ENCODE measurements at places on chromosomes 3 and 15.

DNA sequence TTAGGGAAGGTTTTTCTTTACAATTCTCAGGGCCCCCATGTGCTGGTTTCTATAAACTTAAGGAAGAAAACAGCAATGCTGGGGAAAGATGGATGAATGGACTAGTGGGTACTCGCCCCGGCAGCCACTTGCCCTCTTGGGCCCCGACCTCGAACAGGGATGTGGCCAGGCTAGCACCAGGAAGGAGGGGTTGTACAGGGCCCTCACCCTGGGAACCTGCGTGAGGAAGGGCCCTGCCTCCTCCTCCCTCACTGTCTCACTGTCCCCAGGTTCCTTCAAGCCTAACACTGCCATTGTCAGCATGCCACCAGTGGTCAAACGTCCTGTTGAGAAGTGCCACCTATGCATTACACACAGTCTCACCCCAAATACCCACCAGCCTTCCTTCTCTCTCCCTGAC lies 9.1 kb downstream of the ADAMTS17 start:
- DNase-seq: peak; percentile 19

- DNase-seq: no peak
Measured at GRCh38 chr3:38110314-38111050, 26.4 kb downstream of the ACAA1 start.

- no peak for DNase-seq
Measured at GRCh38 chr15:74427607-74428441, 5.9 kb downstream of the SEMA7A start.

- no peak for DNase-seq
Measured at GRCh38 chr3:72615776-72616175, 232.5 kb downstream of the SHQ1 start.

DNA sequence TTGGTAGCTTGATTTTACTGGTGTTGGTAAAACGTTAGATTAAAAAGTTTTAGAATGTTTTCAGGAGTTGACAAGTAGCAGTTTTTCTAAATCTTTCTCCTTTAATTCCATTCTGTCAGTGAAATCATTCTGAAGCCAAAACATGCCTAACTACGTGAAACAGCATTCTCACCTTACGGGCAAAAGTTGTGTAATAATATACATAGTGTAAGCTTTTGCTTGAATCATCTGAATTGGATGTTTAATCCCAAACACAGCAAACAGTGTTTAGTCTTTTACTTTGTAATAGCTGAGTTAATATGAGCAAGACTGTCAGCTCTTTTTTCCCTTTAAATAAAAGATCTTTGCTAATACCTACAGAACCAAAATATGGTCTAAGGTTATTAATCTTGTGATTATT lies 100.6 kb downstream of the CYP19A1 start:
- DNase-seq: no peak

DNA sequence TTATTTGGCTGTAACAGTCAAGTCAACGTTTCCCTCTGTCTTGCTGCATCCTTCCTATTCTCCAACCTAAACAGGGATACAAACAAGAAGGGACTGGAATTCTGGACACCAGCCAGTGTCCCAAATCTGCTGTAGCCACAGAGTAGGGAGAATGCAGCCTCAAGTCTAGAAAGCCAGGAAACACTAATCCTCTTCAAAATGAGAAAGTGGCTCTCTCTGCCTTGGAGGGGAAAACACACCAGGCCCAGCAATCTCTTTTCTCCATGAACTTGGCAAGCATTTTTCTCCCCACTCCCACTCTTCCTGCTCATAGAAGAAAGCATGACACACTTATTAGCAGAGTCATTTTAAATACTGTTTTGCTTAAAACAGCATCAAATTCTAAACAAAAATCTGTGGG lies 781.7 kb downstream of the SQOR start:
- no peak for DNase-seq

GRCh38 chr3:72816862-72817355 lies 31.3 kb downstream of the SHQ1 start:
- DNase-seq: no peak

DNA sequence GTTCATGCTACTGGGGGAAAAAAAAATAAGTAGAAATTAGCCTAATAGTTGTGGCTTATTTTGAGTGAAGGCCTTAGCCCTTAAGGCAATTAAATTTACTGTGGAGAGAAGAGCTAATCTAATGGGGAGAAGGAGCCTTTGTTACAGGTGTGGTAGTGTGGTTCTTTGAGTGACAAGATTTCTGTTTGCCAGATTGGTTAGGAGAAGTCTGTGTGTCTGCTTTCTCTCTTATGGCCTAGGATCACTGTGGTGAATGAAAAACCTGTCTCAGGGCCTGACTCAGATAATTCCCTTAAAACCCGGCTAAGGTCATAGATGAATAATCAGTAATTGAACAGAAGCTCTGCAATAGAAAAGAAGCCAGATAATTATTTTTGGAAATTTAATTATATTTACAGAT lies 27.0 kb downstream of the OPA1 start:
- DNase-seq: no peak

- DNase-seq: no peak
Measured at GRCh38 chr3:65126527-65127410, 439.0 kb upstream of the ADAMTS9 start.

GRCh38 chr3:112813723-112814171 lies 32.9 kb downstream of the CD200R1L start:
- DNase-seq: no peak

GRCh38 chr3:126548556-126549466 lies 9.9 kb downstream of the C3orf22 start:
- DNase-seq: no peak

DNA sequence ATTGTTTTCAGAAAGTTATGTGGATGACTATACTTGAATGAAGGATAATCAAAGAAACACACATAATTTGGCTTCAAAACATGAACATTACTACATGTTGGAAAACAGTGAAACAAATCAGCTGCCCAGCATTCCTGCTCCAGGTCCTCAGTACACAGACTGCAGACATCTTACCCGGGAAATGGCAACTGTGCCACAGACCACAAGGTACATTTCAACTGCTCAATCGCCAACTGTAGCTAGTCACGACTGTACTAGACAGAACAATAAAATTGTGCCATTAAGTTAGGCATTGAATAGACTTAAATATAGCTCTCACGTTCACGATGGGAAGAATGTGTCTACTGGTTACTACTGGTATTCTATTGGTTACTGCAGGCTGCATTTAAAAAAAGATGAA lies 5.0 kb downstream of the NAA50 start:
- DNase-seq: no peak

GRCh38 chr3:41581700-41582099 lies 380.2 kb downstream of the ULK4 start:
- DNase-seq: no peak

DNA sequence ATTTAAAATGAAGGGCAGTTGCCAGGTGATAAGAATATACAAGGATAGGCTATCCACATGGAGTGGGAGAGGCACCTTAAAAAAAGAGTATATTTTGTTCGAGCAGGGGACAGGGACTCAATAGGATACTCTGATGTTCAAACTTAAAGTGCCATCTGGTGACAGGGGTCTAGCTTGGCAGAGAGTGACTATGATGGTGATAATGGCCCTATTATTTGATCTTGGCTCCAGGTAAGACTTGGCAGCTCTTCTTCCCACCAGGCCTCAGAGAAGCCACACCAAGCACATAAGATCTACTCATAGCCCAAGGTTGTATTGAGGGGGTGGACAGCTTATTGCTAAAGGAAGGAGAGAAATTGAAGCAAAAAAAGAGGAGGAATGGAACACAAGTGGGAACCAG lies 109.0 kb upstream of the MANF start:
- DNase-seq: no peak

DNA sequence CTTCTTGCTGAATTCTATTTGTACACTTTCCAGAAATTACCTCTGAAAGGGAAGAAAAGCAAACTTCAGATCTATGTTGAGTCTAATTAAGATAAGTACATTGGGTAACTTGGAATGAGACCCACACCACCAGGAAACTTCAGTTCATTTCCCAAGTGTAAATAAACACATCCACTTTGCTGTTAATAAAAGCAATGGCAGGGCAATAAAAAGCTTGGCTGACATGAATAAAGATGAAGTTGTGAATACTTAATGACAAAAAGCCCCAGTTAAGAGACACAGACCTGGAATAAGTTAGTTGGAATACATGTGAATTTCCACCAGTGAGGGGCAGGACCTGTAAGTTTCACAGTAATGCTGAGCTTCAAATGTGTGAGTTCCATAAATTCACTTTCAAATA lies 83.3 kb downstream of the MEX3B start:
- DNase-seq: no peak

GRCh38 chr15:88738796-88739195 lies 64.4 kb upstream of the ACAN start:
- DNase-seq: peak; percentile 11

GRCh38 chr15:49439678-49440395 lies 16.8 kb downstream of the FGF7 start:
- DNase-seq: no peak

DNA sequence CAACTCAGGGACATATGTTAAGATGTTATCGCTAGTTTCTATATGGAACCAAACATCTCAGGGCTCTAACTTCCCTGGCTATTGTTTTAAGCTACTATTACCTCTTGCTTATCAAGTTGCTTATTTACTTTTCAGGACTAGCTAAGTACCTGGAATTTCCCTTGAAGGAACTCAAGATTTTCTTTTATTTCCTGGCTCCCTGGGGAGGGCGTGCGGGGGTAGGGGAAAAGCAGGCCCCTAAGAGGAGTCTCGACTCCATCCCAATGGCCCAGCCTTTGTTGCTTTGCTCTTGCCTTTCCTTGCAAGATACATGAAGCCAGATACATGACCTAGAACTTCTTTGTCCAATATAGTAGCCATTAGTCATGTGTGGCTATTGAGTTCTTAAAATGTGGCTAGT lies 76.9 kb upstream of the STXBP5L start:
- DNase-seq: no peak

GRCh38 chr15:43293432-43293831 lies 26.7 kb upstream of the TGM5 start:
- DNase-seq: no peak

GRCh38 chr15:66767240-66767659 lies 65.2 kb downstream of the SMAD6 start:
- DNase-seq: no peak

GRCh38 chr15:25932696-25933095 lies 69.6 kb upstream of the ATP10A start:
- DNase-seq: no peak

DNA sequence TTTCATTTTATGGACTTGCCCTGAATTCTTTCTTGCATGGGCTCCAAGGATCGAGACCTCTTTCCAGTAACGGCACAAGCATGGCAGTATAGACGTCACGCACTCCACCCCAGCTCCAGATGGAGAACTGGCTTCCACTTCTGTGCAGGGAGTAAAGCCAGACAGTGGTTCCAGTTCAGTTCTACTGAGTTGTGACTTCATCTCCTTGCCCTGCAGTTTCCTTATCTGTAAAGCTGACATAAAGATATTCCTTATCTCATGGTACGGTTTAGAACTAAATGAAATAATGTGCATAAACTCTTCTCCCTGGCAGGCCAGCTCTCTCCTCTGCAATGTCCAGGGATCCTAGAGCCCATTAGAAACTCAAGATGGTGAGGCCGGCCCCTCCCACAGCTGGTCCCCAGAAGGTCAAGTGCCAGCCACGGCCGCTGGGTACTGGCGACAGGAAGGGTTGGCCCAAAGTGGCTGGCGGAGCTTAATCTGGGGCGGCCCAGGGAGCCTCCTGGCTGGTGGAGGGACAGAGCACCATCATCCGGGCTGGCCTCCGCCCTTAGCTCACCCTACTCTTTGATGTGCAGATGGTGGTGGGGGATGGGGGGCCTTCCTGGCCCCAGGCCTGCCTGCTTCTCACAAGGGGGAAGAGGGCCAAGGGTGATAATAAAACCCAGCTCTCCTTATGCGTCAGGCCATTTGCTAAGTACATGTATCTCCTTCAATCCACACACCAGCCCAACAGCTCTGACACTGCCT lies 7.2 kb downstream of the MESP2 start:
- no peak for DNase-seq

DNA sequence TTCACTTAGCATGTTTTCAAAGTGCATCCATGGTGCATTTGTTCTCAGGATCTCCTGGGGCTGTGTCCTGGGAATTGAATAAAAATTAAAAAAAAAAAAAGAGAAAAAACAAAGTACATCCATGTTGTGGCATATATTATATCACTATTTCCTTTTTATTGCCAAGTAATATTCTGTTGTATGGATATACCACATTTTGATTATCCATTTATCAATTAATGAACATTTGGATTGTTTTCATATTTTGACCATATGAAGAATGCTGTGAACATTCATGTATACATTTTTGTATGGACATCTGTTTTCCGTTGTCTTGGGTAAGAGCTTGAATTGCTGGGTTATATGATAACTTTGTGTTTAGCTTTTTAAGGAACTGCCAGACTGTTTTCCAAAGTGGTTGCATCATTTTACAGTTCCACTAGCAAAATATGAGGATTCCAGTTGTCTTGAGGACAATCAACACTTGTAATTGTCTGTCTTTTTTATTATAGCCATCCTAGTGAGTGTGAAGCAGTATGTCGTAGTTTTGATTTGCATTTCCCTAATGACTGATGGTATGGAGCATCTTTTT lies 44.5 kb downstream of the CTDSPL2 start:
- no peak for DNase-seq

DNA sequence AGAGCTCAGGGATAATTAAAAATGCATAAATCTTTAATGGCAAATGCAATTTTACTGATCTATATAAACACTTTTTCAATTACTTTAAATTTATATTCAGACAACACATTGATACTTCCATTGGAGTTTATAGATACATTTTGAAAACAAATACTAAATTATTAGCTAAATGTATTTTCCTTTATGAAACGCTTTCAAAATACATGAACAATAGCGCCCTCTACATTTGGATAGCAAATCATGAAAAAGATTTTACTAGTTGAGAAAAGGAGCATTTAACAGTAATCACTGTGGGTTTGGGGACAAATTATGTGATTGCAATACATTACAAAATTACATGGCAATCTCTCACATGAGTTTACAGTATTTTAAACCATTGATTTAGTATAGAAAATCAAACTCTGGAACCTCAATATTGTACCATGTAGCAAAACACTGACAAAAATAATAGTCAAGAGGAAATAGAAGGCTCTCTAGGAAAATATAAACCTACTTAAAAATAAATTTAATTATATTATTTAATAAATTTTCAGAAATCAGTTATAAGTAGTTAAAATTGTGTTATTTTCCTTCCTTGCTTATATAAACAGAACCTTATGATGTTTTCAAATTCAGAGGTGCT lies 207.9 kb downstream of the ZIC1 start:
- no peak for DNase-seq

GRCh38 chr15:39738998-39739397 lies 43.6 kb downstream of the FSIP1 start:
- no peak for DNase-seq

- DNase-seq: no peak
Measured at GRCh38 chr3:21188459-21188858, 562.6 kb downstream of the ZNF385D start.

GRCh38 chr15:65638681-65639089 lies 16.9 kb downstream of the SLC24A1 start:
- DNase-seq: no peak
